Eye (tissue), 1 donor: ENCODE measurements at places on chromosomes 2 and 18.

DNA sequence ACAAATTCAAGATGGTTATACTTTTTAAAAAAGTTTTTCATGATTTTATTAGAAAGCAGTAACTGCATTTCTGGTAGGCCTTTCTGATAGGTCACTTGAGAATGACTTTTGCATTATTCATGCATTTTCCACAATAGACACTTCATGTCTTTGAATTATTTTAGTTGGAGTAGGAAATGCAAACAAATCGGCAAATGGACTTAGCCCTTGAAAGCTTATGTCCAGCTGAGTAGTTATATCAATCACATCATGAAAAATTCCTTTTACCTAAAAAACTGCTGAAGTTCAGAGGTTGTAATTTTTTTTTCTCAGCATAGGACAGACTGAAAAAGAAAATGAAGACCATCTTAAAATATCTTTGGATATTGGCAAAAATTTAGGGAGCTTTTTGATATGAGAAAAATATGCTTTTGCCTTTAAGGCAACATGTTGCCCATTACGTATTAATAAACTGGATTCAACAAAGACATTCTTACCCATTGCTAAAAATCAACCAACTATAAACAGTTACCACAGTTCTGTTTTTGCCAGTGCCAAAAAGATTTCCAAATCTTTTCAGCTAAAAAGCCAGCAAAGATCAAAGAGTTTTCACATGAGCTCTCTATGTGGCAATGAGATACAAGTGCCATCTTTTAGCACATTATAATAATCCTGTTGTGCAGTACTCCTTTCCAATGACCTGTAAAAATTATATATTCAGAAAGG lies 45.5 kb upstream of the FRZB start:
- no peak for DNase-seq

DNA sequence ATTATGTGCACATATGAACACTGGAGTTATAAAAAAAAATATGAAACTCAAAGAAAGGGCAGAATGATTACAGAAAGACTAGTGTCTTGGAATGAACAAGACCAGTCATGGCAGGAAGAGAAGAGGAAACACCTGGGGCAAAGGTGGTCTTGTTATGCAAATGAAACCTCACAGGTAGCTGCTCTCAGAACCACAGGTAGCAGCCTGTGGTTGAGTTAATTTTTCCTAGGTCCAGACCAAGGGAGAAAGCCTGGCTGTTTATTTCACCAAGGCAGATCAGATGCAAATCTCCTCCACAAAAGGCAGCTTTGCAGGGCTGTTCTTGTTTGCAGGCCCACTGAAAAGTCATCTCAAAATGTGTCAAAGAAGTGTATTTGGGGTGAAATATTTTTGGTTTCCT lies 785.8 kb downstream of the RNF144A start:
- no peak for DNase-seq

GRCh38 chr2:144452169-144452988 lies 67.5 kb downstream of the ZEB2 start:
- peak; percentile 75 for DNase-seq

- peak; percentile 76 for DNase-seq
Observed at GRCh38 chr2:6526093-6526824, 339.4 kb downstream of the CMPK2 start.

DNA sequence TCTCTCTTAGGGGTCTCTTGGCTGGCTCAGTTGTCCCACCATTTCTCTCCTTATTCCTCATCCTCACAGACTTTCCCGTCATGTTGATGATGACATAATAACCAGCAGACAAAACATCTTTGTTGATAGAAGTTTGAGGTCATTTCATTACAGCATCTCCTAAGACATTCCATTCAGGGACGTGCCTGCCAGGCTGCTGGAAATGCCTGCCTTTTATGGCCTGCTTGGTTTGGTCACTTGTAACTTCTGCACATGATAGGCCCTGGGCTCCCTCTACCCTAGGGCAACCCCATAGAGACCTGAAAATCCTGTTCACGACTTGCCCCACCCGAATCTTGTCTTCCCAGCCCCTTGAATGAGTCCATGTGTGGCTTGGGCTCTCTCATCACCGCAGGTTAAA lies 81.7 kb downstream of the SDC1 start:
- no peak for DNase-seq

DNA sequence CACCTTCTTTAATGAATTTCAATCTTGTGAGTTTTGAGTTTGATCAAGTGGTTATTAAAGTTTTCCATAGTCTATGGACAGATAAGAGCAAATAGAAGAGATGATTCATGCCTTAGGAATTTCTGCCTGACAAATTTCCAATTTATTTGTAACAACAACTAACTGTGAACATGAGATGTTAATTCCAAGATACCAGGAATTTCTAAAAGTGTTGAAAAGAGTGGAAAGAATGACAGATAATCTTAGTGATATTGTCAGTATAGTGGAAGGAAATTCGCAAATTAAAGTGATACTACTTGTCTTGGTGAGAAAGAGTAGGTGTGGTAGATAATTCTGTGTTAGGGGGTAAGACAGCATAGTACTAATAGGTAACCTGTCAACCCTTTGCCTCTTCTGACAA lies 82.4 kb downstream of the AGPS start:
- no peak for DNase-seq

GRCh38 chr2:172647439-172647838 lies 88.2 kb upstream of the RAPGEF4 start:
- no peak for DNase-seq

DNA sequence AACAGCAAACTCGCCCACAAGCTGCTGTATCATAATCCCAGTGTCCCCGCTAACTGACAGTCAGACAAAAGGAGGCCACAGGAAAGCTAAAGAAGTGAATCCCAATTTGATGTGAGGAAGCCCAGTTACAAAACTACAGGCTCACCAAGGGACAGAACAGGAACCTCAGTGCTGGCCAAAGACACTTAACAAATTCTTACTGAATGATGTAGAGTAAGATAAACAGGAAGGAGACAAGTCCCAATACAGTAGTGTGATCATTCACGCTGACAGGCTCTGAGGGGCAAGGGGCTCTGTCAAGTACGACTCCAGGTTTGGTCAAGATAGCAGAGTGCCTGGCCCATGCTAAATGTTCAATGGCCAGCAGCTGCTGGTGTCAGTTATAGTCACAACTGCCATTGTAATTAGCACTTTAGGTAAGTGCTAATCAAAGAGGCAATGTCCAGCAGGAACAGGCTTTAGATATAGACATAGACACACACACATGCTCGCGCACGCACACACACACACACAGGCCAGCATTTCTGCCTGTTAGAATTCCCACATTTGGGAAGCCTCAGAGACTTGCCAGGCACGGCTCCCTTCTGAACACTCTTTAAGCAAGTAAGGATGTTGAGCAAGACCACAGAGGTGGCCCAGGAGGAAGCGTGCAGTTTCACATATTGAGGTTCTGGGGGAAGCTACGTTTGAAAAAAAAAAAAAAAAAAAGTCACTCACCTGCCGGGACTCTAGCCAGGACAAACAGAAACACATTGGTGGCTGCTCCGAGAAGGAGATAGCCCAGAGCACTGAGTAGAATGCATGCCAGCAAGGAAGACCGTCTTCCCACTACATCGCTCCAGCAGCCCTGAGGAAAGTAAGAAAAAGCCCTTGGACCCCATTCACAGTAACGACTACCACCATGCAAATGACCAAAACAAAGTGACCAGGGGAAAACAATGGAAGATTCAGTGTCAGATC lies 35.4 kb upstream of the TMEM182 start:
- DNase-seq = no peak

GRCh38 chr2:215002500-215002899 lies 135.9 kb downstream of the ABCA12 start:
- DNase-seq = peak; percentile 69

DNA sequence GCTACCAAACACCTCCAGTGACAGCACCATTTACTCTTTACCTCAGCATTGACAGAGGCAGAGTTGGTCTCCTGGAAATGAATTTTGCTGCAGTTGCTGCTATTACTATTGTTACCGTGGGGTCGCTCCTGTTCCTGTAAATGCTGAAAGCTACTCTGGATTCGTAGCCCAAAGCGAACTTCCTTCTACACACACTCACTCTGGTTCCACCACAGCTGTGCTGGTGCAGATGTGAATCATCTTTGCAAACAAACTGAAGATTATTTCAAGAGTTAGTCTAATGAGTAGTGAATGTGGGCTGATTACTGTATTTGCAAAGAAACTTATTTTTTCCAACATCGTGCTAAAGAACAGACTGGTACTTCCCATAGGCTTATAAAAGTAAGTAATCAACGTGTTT lies 304.0 kb downstream of the LPIN1 start:
- no peak for DNase-seq

GRCh38 chr2:75211266-75211770 lies 12.0 kb upstream of the TACR1 start:
- DNase-seq = no peak

DNA sequence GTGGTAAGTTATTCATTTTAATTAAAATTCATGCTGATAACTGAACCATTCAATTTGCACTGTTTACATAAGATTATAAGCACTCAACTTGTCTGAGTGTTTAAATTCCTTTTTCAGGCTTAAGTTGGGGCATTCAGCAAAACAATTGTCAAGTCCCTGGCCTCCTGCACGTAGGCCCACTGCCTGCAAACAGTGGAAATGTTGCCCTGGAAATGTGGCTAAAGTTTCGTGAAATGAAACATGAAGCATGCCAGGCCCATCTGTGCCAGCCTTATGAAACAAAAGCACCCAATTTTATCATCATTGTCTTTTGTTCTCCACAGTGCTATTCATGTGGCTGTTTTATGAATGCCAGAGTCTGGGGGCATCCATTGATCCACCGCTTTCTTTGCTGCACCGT lies 163.7 kb downstream of the PTGR3 start:
- no peak for DNase-seq

DNA sequence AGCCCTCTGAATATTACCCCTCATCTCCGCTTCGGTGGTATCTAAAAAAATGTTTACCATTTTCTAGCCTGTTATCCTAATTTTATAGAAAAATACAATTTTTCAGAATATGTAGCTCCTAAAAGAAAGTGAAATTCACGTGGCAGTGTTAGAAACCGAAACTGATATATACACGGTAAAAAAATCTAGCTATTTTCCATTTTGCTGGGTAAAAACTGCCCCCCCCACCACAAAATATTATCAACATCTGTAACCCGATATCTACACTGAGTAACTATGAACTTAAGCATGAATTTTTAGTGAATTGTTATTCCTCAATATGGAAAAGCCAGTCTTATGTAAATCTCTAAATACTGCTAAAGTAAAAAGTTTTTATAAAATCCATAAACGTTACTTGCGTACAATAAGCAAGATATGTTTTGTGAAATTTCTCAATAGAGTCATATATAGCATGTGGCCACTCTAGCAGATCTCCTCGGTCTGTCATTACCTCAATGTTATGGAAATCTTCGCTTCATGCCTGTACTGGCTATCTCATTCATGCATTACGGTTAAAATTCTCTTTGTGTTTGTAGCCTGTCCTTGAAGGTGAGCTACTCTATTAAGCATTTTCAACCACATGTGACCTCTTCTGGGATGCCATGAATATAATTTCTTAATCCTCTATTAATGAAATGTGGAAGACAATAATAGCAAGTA lies 524.2 kb downstream of the TRIB2 start:
- no peak for DNase-seq

DNA sequence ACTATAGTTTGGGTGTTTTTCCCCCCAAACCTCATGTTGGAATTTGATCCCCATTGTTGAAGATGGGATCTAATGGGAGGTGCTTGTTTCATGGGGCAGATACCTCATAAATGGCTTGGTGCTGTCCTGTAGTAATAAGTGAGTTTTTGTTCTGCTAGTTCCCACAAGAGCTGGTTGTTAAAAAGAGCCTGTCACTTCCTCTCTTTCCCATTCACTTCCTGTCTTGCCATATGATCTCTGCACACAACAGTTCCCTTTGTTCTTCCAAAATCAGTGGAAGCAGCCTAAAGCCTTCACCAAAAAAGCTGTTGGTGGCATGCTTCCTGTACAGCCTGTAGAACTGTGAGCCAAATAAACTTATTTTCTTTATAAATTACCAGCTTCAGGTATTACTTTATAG lies 768.2 kb upstream of the VRK2 start:
- DNase-seq = no peak

DNA sequence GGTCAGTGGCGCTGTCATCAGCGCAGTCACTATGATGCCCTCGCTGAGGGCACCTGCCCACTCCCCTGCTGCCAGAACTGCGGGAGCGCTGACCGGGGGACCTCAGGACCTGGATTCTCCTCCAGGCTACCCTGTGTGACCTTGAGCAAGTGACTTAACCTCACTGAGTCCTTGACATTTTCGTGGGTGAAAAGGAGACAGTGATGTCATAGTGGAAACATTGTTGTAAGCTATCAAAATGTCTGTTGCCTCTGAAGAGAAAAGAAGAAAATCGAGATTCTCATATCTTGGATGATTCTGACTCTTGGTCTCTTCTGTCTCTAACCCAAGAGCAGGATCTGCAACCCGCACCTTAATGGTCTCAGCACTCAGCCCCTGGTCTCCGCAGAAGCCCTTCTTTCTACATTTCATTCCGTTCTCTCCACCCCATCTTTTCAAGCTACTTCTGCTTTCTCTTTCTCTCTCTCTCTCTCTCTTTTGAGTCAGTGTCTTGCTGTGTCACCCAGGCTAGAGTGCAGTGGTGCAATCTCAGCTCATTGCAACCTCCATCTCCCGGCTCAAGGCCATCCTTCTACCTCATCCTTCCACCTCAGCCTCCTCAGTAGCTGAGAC lies 978 bp upstream of the TUBA4A start:
- no peak for DNase-seq

DNA sequence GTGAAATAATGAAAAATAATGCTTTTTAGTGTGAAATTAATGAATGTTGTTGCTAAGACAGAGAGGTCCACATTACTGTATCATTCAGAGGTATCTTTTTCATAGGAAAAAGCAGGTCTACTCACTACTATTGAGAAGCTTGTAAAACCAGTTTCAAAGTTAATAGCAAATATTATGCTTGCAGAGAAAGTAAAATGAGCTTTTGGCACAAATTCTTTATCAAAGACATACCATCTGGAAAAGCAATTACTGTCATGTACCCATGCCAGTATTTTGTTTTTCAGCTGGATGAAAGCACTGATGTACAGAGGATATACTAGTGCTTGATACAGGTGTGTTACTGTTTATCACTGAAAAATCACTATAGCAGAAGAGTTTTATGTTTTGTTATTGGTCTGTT lies 77.5 kb downstream of the NCOA1 start:
- no peak for DNase-seq

- no peak for DNase-seq
Observed at GRCh38 chr18:58612315-58613055, 16.4 kb downstream of the ALPK2 start.

- no peak for DNase-seq
Observed at GRCh38 chr2:64105670-64106461, 38.4 kb downstream of the PELI1 start.

GRCh38 chr18:35245719-35246317 lies 5.0 kb downstream of the ZNF397 start:
- no peak for DNase-seq
